KBM-7 (cell line): ENCODE measurements at places on chromosomes 11 and 22.
A peak's percentile ranks its signal among the peaks of the same experiment; 100 is the strongest.

- DNase-seq = peak; percentile 85
Observed at GRCh38 chr11:118212781-118213191, 12.0 kb downstream of the JAML start.

GRCh38 chr11:119717839-119718534 lies 11.0 kb downstream of the NECTIN1 start:
- no peak for DNase-seq

DNA sequence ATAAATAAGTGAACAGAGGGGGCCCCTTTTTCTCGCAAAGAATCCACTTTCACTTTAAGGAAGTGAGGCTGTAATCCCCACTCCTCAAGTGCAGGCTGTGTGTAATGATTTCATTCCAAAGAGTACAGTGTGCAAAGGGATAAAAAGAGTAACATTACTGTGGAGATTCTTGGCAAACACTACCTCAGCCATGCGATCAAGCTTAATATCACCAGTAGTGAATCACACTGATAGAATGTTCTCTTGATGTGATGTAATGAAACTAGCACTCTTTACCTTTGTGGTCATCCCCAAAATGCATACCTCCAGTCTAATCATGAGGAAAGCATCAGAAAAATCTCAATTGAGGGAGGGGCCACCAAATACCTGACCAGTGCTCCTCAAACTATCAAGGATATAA lies 246.1 kb upstream of the CHORDC1 start:
- DNase-seq = no peak

DNA sequence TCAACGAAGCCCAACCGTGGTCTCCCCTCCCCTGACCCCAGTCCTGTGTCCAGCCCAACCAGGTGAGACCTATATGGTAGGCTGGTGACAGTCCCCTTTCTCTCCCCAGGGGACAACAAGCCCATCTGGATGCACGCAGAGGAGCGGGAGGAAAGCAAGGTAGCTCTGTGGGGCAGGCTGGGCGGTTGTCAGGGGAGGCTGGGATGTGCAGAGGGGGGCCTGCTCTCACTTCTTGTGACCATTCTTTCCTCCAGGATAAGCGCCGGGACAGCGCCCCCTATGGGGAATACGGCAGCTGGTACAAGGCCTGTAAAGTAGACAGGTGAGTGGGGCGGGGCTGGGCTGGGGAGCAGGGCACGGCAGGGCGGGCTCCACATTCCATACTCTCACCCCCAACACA lies 3.5 kb upstream of the RAB1B start:
- no peak for DNase-seq

DNA sequence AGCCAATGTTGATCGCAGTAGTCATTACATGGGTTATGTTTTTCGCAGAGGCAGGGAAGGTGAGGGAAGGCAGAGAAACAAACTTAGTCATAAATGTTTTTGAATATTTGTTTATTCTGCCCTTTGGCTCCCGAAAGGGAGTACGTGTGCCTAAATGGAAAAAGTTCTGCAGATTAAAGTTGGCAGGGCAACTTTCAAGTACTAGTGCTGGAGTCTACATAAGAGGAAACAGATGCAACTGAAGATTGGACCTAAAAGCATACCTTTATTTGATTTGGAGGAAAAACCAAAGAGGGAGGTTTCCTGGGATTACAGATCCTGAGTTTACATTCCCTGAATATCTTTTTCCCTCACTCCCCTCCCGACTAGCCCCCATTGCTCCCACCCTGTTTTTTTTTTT lies 5.7 kb downstream of the HSD17B12 start:
- DNase-seq = peak; percentile 37

DNA sequence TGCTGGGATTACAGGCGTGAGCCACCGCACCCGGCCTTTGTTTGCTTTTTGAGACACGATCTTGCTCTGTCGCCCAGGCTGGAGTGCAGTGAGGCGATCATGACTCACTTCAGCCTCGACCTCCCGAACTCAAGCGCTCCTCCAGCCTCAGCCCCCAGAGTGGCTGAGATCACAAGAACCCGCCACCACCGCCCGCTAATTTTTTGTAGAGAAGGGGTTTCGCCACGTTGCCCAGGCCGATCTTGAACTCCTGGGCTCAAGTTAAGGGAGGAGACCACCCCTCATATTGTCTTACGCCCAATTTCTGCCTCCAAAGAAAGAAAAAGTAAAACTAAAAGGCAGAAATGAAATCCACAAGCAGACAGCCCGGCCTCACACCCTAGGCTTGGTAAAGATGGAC lies 1.5 kb upstream of the POLA2 start:
- no peak for DNase-seq

DNA sequence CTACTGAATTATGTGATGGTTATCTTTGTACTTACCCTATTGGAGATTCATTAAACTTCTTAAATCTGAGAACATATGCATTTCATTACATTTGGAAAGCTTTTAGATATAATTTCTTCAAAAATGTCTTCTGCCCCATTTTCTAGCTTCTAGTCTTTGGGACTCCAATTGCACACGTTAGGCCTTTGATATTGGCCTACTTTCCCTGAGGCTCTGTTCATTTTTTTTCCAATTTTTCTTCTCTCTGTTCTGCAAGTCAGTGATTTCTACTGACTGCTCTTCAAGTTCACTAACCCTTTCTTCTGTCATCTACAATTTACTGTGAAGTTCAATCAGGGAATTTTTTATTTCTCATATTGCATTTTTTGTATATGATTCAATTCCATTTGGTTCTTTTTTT lies 43.0 kb downstream of the FZD4 start:
- no peak for DNase-seq

DNA sequence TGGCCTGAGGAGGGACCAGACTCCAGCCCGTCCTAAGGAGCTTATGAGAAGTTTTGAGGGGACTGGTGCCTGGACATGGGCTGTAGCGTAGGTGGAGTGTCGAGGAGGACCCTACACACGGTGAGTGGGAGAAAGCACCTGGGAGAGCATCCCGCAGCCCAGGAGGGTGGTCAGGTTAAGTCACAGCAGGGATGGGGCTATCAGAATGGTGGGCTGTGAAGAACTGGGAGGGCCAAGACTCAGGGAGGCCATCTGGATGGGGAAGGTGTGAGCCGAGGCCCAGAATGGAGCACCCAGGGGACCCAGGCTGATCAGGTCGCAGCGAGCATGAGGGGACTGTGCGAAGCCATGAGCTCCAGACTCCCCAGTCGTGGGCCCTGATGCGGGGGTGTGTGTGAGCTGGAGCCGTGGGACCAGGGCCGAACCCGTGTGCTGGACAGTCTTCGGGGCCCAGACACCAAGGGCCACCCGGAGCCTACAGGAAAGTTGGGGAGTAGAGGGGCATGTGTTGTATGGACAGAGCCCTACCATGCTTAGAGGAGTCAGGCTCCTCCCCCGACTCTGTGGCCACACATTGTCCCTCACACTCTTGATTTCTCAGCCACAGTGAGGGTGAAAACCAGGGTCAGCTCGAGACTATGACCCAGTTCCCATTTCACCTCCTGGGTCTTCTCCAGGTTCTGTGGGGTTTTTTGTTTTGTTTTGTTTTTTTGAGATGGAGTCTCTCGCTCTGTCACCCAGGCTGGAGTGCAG lies 54.3 kb downstream of the BCR start:
- no peak for DNase-seq

DNA sequence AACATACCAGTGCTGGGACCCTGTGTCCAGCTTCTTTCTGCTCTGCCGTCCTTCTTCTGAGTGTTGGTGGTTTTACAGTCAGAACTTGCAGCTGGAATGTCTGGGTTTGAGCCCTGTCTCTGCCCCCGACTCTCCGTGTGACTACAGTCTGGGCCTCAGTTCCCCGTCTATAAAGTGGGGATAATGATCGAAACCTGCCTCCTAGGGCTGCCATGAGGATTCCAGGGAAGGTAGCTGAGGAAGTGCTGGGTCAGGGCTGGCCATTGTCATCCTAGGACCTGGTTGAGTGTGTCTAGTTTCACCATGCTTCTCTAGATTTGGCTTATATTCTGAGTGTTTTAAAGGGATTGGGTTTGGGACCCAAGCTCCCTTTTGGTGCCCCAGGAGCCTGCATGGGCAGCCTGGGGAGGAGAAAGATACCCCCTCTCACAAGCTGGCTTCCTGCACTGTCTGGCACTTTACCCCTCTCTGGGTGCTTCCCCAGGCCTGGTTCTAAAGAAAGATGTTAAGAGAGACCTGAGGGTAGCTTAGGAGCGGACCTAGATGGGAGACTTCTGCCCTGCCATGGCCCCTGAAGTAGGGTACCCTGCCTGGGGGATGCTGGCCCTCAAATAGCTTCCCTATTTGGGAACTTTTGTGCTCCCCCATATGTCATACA lies 49.9 kb downstream of the TSPAN18 start:
- no peak for DNase-seq

DNA sequence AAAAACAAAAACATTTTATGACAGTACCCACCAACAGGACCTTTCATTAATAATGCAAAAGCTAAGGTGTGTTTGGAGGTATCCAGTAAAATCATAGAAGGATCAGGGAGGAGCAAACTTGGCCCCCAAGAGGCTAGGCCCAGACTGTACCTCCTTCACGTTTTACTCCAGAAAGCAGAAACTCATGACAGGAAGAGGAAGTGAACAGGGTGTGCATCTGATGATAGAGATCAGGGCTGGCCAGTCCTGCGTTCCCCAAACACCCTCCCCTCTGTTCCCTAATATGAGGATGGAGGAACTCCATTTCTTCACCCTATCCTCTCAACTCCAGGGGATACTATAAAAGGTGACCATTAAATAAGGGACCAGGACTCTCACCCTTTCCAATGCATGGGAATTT lies 10.2 kb upstream of the MS4A12 start:
- DNase-seq = peak; percentile 84

- DNase-seq = no peak
Observed at GRCh38 chr11:35845860-35846259, 98.0 kb upstream of the LDLRAD3 start.

DNA sequence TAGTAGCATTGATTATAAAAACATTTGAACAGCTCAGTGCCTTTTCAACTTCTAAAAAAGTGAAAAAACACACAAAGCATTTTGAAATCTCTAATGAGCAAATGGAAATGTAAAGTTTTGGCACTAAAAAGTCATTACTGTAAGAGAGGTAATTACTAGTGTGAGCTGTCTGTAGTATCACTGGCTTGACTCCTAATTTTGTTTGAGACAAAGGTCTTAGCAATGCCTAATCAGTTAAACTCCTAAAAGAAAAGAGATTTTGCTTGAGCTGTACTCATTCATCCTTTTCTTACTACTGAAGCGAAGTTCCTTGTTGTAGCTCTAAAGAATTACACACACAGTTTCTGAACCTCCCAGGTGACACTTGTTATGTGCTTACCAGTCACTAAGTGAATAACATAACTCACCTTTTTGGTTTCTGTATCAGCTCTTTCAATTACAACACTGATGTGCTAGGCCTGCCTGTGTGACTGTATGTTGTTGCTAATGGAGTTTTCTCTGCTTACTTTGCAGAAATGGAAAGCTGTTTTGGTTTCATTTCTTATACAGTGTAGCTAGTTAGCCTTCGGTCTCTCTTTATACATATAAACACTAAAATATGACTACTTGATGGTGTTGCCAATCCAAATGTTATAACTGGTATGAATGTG lies 924.4 kb upstream of the TENM4 start:
- DNase-seq = no peak

DNA sequence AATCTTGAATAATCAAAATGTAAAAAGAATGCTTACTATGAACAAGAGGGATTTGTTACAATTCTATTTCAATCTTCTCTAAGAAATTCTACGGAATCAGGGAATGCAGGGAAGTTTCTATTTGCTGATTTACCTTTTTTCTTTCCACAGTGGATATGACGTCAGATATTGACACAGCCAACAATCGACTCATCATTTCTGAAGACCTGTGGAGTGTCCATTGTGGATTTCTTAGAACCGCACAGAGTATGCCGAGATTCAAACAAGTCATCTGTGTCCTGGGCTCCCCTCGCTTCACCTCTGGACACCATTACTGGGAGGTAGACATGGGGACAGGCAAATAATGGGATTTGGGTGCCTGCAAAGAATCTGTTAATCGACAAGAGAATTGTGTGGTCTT lies 4.1 kb upstream of the RFPL1 start:
- no peak for DNase-seq

GRCh38 chr11:64894070-64894811 lies 15.8 kb upstream of the EHD1 start:
- DNase-seq = peak; percentile 74
